ELR (cell line): ENCODE measurements at places on chromosomes 5 and 9.

DNA sequence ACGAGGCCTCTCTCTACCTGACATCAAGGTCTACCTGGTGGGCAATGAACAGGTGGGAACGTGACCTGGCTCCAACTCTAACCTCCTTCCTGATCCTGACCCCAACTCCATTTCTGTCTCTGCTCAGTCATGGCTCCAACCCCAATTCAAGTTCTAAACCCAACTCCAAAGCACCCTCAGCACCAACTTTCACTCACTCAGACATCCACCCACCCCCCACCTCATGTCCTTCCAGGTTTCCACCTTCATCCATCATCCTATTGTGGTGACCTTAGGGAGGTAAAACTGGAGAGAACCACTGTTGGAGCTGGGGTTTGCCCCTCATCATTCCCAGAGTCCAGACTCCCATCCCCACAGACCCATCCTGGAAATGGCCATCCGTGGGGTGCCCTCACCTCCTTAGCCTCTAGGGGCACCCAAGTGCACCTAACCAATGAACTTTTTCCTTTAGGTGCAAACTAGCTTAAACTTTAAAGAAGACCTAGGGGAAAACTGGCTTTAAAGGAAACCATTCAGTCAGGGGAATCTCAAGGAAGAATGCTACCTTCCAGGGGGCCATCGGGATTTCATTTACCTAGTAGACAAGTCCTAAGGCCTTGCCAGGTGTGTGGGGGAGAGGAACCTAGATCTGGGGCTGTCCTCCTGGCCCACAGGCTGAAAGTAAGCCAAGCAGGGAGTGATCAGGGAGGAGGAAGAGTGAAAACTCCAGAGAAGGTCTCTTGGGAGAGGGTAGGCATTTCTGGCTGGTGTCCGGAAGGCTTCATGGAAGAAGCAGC is 11.3 kb downstream of the RGS14 start:
- DNase-seq = peak; percentile 67

DNA sequence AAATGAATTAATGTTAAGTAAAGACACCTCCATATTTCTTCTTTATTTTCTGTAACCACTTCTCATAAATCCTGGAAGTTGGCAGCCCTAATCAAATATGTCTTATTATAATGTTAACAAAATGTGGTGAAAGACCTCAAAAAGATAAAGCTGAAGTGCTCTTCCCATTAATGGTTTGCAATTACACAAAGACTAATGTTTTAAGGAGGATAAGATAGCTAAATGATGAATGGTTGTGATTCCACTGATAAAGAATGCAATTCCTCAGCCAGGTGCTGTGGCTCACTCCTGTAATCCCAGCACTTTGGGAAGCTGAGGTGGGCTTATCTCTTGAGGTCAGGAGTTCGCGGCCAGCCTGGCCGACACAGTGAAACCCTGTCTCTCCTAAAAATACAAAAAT is 125.8 kb upstream of the SNX2 start:
- no peak for DNase-seq

DNA sequence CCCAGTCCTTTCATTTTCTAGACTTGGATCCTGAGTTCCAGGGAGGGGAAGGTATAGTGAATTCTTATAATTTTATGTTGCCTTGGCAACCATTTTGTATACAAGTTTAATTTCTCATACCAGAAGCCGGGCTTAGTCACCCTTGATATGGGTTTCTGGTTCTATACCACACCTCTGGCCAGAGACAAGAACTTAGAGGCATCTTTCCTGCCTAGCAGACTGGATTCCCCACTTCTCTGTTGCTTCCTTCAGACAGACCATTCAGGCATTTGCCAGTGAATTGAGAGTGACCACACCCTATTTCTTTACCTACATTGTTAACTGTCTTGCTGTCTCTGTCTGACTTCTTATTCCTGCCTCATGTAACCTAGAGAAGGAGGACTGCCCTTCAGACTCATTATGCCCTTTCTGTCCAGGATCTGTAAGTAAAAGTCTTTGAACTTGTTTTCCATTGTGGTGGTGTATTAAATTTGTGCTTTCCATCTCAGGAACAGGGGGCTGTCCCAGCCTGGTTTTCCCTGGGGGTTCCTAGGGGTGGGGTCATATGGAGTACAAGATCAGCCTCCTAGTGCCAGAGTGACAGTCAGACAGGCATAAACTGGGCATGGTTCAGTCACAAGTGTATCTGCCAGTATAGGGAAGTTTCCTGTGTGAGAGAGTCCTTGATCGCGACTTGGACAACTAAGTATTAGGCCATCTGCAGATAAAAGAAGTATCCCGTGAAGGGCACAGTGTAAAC is 27.4 kb downstream of the TNFSF8 start:
- DNase-seq = peak; percentile 89

- DNase-seq = no peak
Observed at GRCh38 chr9:87198716-87199115, 251.4 kb upstream of the GAS1 start.

DNA sequence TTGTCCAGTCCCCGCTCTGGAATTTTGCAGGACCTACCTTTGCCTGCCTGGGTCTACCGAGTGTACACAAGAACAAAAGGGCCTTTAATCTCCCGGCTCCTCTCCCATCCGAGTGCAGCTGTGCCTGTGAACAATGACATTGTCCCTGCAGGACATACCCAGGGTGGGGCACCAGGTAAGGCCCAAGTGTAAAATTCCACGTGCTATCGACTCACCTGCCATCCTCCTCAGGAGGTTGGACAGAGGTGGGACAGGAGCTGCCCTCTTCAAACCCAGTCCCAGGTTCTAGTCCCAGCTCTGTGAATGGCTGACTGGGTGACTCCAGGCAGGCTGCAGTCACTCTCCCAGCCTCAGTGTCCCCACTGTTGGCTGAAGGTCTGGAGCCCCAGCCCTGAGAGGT is 159.6 kb upstream of the ALDH1B1 start:
- DNase-seq = no peak
